Naive B cell (primary cell): ENCODE measurements at places on chromosomes 12 and 14. TPM values are rescaled to one million over a fixed set of nuclear protein-coding genes. Genes with fewer than 3 reads are reported as not detected.

Gene GALNT9
- polyA plus RNA-seq: not detected

Gene KRT6A
- polyA plus RNA-seq: not detected

Gene EIF2S3B
- polyA plus RNA-seq: 0.70 TPM

Gene KIF26A
- not detected for polyA plus RNA-seq

Gene B4GALNT1
- not detected for polyA plus RNA-seq

Gene KITLG
- polyA plus RNA-seq: not detected

Gene TAS2R19
- not detected for polyA plus RNA-seq

Gene AKAP5
- 0.17 TPM for polyA plus RNA-seq

Gene MYO1H
- not detected for polyA plus RNA-seq
